Stimulated activated CD4-positive, alpha-beta T cell treated with anti-CD3 and anti-CD28 coated beads, TNF-alpha, amount 100 ng/mL, for 1 hour (primary cell): ENCODE measurements at places on chromosomes 12 and 14.
A peak's percentile ranks its signal among the peaks of the same experiment; 100 is the strongest.

DNA sequence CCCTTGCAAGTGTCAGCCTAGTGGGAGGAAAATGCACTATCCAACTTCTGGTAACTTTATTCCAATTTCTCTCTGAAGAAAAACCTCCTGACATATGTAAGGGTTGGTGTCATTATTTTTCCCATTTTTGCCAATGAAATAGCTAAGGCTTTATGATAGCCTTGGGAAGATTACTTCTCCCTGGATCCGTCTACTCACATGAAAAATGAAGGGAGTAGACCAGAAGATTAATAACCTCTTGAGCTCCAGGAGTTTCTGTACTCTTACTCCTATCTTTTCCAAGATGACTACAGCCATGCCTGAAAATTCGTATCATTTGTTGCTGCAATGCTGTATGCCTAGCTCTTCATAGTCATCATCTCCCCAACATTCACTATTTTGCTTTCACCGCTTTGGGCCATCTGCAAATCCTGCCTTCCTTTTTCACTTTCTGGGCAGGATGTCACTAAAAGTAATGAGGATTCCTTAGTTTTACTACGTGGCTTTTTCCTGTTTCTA, 18.8 kb downstream of the TC2N start:
- DNase-seq, result no peak

DNA sequence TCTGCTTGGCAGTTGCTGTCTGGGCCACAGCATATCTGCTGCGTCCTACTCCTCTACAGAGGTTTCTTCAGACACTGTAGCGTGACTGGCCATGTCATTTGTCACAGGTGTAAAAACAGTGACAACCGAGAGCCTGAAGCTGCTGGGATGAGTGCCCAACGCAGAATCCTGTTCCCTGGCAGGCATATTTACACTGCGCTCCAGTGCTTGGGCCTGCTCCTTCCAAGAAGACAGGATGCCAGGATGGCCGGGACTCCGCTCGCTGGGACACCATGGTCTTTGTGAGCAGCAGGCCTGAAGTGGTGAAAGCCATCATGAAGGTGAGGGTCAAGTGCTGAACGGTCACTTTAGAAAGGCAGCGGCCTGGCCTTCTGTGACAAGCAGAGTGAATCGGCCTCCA, 171.4 kb downstream of the EMP1 start:
- no peak for DNase-seq

DNA sequence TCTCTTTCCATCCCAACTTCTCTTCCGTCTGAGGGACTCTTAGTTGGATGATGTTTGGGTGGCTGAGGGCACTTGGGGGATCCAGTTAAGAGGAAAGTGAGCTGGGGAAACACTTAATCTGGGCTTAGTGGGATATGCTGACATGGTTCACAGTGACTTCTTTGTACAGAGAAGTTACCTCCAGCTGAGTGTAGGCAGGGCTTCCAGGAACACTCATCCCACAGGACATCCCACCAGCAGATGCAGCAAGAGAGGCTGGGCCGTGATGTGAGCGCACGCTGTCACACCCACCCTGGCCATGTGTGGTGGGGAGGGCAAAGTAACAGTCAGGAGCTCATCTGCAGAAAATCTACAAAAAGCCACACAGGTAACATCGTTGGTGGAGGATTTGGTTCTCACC, 832 bp upstream of the CACNA2D4 start:
- DNase-seq, result no peak

GRCh38 chr12:96516472-96517430, 27.4 kb downstream of the CFAP54 start:
- DNase-seq, result peak; percentile 66

GRCh38 chr12:129629901-129630300, 273.9 kb downstream of the TMEM132D start:
- DNase-seq, result no peak

DNA sequence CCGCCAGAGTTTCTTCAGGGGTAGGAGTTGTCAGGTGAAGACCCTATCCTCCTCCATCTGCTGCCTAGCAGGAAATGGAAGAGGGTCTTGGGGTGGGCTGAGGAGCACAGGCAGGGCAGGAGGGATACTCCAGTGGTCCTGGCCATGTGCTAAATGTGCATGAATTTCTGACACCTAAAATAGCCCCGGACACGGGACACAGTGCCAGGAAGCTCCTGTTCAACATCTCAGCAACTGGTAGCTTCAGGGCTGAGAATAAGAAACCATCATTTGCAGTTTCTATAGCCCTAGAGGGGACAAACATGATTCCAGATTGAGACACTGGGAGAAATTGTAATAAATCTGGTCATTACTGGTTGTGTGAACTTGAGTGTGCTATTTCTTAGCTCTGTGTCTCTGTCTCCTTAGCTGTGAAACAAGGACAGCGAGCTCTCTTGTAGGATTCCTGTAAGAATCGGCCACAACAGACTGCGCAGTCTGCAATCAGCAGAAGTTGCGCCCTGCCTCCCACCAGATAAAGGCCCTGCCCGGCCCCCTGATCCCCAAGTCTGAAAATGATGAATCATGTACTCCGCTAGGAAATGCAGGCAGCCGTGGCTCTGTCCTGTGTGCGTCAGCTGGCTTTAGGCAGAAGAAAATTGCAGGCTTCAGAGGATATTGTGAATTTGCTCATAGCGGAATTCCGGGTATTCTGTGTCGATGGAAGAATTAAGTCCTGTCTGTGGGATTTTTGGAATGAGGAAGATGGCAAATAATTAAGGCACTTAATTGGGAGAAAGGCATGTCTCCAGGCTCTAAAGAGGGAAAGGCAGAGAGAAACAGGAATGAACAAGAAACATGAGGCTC, 35.2 kb upstream of the MEG3 start:
- DNase-seq, result no peak

DNA sequence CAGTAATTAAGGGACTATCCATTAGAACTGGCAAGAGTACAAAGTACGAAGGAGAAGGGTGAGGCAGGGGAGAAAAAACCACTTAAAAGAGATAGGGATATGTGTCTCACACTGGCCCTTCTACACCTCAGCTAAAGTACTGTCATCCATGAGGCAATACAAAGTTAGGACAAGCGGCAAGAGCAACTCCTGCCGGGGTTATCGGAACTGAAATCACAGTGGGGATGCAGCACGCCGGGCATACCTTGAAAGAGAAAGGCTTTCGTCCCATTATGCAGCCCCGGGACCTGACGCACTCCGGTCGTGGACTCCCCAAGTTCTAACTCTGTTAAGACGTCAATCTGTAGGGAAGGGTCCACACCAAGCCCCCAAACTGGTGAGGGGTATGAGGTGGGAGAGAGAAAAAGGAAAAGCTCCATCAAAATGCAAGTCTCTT, 1.1 kb downstream of the NELL2 start:
- peak; percentile 1 for DNase-seq

DNA sequence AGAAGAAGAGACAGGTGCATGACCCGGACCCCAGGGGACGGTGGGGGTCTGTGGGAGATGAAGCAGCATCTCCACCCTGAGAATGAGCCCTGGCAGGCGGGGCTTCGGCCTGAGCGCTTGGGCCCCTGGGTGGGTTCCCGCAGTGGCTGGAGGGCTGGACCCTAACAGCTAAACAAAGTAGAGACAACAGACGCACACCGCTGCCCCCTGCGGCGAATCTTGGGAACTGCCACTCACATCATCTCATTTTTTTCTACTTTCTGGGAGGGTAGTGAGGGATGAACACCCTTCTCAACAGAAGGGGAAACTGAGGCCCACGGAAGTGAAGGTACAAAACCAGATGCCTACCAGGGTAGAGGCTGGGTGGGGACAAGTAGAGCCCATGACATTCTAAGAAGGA, 104.7 kb downstream of the RFLNA start:
- no peak for DNase-seq

- no peak for DNase-seq
Measured at GRCh38 chr12:51200806-51201205, 17.1 kb downstream of the POU6F1 start.

GRCh38 chr14:24332268-24332993, 2.4 kb downstream of the ADCY4 start:
- DNase-seq, result peak; percentile 55

DNA sequence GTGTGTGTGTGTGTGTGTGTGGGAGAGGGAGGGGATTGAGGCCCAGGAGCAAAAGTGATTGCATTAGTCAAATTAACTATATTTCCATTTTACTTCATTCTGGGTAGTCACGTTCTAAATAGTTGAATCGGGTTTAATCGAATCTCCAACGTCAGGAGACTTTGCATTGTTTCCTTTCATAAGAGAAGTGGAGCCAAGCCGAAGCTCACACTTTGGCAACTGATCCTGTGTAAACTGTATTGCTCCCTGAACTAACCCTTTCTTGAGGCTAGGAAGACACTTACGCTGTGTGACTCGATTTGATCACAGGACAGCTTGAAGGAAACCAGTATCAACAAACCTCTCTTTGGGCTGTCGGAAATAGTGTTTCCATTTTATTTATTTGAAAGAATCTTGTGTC, 363.4 kb upstream of the ATP2B1 start:
- no peak for DNase-seq

DNA sequence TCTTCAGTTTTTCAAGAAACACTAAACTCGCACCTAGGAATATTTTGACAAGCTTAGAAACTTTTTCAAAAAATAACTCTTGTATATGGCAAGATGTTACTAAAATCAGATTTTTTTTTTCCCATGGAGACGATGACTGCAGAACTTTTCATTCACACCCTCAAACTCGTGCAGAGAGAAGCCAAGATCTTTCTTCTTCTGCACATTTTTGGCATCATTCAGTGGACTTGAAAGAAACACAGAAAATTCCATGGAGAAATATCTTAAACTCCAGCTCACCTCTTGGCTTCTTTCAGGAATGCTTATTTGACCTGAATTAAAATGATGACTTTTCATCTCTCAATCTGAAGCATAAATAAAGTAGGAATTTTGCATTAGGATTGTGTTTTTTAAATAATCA, 919.4 kb downstream of the NRXN3 start:
- DNase-seq, result no peak

GRCh38 chr14:101876555-101876938, 87.8 kb upstream of the DYNC1H1 start:
- DNase-seq, result peak; percentile 15

DNA sequence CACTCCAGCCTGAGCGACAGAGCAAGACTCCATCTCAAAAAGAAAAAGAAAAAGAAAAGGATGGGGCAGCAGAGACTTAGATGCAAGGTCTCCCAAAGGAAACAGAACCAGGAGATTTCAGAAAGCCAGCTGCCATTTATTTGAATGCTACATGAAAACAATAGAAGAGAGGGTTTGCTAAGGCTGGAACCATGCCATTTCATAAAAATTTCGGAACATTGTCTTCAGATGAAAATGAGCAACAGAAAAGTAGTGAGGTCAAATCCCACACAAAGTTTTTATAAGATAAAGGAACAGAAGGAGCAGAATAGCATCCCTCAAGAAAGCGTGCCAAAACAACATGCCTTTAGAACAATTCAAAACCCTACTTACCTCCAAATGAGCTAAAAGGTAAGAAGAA, 175.3 kb downstream of the ETV6 start:
- DNase-seq, result no peak

- no peak for DNase-seq
Measured at GRCh38 chr12:89230376-89231315, 121.7 kb downstream of the DUSP6 start.
